Renal pelvis (tissue), 12 donors: ENCODE measurements at places on chromosomes 7 and 10. TPM values are rescaled to one million over a fixed set of nuclear protein-coding genes. Genes with fewer than 3 reads are reported as not detected.

DNA sequence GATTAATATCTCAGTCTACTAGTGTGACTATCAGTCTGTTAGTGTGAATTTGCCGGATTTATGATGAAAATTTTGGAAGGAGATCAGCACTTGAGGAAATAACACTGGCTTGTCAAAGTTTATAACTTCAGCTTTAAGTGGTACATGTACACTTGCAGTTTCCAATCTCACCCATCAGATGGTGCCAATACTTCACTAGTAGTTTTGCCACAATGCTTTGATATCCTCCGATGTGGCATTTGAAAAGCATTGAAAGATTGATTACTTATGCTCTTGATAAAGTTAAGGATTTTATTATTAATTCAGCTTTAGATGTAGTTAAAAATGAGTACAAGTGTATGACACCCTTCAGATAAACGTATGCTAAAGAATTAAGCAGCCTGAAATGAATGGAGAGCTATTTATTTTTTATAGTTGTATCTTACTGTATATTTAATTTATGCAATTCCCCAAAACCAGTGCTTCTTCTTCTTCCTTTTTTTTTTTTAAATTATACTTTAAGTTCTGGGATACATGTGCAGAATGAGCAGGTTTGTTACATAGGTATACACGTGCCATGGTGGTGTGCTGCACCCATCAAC is 98.2 kb downstream of the ANLN start:
- peak; percentile 54 for DNase-seq

The PLXDC2 gene
- 30.7 TPM for polyA plus RNA-seq

DNA sequence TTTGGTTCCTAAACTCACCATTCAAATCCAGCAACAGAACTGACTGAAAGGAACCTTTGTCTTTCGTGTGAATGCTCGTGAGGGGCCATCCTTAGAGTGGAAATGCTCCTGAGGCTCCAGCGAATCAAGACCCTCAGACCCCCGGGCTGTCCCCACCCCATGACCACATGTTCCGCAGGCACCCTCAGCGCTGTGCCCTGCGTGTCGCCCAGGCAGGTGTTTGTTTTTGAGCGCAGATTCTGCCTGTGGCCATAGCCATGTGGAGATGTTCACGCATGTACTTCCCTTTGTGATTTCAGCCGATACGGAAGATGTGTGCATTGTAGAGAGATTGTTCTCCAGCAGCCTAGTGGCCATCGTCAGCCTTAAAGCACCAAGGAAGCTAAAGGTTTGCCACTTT is 24.2 kb downstream of the WIPI2 start:
- DNase-seq, result no peak

DNA sequence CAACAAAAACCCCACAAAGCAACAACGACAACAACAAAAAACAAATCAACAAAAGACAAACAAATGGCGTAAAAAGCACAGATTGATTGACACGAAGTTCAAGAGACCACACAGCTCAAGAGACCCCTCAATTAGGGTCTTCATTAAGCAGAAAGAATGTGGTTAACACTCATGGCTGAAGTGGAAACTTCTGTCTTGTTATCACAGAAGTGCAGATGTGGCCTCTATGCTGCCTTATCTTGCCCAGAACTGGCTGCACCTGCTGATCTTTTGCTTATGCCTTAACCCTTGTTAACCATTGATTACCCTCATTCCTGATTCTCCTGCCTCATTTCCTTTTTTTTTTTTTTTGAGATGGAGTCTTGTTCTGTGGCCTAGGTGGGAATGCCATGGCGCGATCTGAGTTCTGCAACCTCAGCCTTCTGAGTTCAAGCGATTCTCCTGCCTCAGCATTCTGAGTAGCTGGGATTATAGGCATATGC is 3.5 kb upstream of the DAGLB start:
- no peak for DNase-seq

- DNase-seq, result no peak
These were observed 24.3 kb downstream of the TECTB start for GRCh38 chr10:112307358-112308124.

The AUTS2 gene
- 85.8 TPM for polyA plus RNA-seq

GRCh38 chr7:117017017-117017451 is 63.7 kb downstream of the ST7 start:
- DNase-seq, result no peak

DNA sequence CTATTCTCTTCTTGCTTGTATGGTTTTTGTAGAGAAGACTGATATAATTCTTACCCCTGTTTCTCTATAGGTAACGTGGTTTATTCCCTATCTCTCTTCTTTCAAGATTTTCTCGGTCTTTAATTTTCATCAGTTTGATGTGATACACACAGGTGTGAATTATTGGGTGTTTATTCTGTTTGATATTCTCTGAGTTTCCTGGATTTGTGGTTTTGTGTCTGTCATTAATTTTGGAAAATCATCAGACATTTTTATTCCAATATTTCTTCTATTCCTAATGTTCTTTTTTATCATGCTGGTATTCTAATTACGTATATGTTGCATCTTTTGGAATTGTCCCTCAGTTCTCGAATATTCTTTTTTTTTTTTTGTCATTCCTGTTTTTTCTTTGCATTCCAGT is 225.0 kb upstream of the CSTF2T start:
- no peak for DNase-seq

- no peak for DNase-seq
These were observed 40.1 kb upstream of the RET start for GRCh38 chr10:43036481-43037428.
